ENCODE measurements at places on chromosomes 7 and 10.
A peak's percentile ranks its signal among the peaks of the same experiment; 100 is the strongest.

GRCh38 chr7:135240441-135240840 is 6.8 kb downstream of the STRA8 start:
- no peak for DNase-seq

DNA sequence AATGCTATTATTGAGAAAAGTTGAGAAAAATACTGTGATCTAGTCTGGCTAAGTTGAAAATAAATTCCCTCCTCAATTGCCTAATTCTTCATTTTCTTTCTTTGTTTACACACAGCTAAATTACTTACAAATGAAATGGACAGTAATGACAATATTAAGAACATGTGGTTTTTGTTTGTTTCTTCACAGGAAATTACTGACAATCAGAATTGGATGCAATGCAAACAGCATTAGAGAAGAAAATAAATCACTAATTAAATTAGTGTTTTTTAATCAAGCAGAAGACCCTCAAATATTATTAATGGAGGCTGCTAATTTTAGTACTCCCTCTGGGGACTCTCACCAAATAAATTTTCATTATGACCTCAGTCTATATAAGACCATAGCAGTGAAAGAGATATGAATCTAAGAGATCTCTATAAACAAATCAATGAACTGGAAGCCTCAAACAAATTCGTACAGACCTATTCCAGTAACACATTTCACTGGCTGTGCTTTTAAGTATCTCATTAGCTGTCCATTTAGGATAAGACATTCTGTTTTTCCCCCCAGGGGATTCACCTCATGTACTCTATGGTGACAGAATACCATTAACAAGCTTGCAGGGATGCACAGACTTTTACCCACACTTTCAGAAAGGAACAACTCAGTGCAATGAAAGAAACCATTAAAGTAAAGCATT is 202.0 kb upstream of the DGKB start:
- no peak for DNase-seq

DNA sequence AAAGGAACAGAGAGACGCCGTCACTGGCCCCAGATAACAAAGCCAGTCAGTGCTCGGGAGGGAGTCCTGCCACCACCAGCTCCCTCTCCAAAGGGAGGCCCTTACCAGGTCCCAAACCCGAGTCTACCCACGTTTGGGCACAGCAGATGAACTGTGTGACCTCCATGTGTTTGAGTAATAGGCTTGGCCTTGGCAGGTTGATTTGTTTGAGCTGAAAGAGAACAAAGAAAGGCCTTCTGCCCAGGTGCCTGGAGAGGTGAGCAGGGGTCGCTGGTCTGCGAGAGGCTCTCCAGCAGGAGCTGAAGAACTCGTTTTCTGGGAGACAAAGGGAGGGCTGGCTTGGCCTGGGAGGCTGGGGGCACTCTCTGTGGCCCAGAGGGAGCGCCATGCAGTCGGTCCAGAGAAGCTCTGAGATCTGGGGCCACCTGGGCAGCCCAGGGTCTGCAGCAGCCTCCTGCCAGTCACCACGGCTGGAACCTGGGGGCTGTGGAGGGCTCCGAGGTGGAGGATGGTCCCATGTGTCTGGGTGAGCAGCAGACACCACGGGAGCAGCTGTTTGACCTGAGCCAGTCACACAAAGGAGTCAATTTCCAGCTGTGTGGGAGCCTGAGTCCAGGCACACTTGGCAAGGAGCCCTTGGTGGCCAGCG is 99.7 kb downstream of the PAXIP1 start:
- DNase-seq = no peak

GRCh38 chr10:6301488-6302075 is 98.8 kb downstream of the PFKFB3 start:
- no peak for DNase-seq

DNA sequence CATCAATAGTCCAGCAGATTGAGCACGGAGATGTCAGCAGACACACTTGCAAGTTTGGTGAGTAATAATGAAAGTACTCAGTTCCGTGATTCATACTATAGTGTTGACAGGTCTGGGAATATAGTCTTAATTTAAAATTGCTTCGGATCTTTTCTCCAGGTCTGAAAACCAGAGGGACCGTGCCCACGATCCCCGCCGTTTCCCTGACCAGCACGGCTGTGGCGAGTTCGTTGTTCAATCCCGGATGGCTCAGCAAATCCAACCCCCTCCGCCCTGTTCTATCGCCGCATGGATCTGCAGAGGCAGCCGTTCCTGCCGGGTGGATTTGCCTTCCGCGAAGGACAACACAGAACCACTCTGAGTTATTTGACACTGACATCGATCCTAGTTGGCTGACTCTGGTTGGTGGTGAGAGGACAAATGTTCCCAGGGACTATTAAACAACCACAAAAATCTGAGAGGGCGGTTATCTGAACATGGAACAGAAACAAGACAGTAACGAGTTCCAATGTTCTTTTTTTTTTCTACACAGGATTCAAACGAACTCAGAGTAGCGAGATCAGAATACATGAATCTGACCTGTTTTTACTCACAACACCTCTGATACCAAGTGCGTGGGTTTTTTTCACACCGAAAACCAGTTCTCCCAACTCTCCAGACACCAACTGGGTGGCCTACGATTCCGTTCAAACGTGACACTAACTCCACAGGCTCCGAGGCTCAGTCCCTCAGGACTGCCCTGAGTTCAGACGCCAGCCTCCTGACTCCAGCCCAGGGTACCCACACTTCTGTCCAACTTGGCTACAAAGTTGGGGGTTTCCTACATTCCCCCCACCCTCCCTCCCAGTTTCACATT is 52.7 kb downstream of the RBM17 start:
- peak; percentile 82 for DNase-seq

GRCh38 chr7:45594745-45595535 is 20.8 kb downstream of the ADCY1 start:
- DNase-seq = no peak

GRCh38 chr10:77034240-77034639 is 603.4 kb downstream of the KCNMA1 start:
- DNase-seq = no peak
